NCI-H1436 (cell line): ENCODE measurements at places on chromosomes 5 and 9.

GRCh38 chr5:4989118-4989517 lies 151.0 kb upstream of the ADAMTS16 start:
- DNase-seq: no peak

DNA sequence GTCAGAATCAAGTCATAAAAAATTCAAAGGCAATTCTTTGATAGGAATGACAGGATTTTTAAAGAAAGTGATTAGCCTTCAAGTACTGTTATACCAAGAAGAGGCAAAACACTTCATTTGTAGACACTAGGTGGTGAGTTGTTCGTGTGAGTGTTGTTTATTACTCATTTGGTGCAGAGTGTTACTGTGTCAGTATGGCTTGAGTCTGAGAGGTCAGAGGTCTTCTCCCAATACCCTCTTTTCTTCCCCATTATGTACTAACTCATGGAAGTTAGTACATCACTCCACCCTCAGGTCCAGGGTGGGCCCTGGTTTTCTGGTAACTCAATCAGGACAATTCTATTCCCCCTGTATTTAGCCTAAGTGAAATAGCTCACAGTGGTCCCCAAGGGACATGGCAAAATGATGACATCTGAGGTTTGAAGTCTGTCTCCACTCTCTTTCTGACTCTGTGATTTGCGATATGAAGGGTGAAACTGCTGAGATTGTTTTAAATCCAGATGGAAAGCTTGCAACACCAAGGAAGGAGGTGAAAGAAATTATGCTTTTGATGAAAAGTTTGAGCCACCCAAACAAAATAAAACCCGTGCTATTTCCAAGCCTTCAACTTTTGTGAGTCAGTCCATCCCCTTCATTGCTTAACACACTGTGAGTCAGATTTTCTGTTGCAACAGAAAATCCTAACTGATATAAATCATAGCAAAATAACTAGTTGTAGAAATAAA lies 56.8 kb downstream of the NUDT12 start:
- no peak for DNase-seq

DNA sequence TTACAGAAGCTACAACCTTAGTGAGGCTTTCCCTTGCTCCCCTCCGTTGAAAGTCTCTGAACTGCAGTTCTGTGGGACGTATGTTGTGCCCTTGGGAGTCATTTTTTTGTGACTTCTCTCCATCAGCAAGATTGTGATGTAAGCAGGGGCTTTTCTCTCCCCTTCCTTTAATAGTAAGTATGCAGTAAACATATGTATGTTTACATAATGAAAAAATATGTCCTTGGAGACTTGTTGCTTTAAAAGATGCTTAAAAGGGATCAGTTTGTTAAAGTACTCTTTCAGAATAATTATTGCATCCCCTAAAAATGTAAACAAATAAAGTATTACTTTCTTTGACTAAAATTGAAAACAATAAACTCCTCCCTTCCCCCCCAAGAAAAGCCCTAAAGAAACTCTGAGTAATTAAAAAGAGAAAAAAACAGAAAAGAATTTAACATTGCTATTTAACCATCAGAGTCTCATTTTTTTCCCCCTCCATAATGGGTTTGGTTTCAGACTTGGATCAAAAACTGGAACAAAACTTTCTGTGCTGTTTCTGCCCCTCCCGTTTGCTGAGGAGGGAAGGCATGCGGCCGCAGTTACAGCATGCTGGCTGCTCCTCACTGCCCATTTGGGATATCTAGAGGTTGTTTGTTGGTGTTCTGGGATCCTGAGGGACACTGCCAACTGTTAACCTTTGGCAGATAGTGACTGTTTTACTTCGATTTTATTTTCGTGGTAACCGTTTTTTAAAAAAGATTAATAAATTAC lies 40.2 kb downstream of the TRIO start:
- no peak for DNase-seq

DNA sequence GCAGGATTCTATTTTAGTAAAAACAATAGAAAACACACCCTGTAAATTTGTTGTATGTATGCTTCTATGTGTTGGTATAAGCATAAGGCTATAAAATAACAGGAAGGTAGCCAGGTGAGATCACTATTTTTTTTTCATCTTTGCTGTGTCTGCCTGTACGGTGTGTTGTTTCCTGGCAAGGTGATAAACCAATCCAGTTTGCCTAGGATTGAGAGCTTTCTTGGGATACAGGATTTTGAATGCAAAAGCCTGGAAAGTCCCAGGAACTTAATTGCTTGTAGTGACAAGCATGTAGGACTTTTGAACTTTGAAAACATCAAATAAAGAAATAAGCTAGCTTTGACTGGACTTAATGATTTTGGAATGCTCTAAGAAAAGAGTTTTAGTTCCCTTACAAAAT lies 83.3 kb upstream of the RORB start:
- no peak for DNase-seq

- no peak for DNase-seq
Observed at GRCh38 chr5:38695021-38695958, 138.8 kb upstream of the LIFR start.

GRCh38 chr9:12631866-12632265 lies 61.3 kb upstream of the TYRP1 start:
- no peak for DNase-seq

GRCh38 chr9:92385001-92385400 lies 19.4 kb downstream of the OGN start:
- DNase-seq: no peak

GRCh38 chr5:22372376-22372775 lies 480.8 kb downstream of the CDH12 start:
- DNase-seq: no peak

GRCh38 chr5:105752801-105753200 lies 1917.9 kb downstream of the EFNA5 start:
- DNase-seq: no peak

DNA sequence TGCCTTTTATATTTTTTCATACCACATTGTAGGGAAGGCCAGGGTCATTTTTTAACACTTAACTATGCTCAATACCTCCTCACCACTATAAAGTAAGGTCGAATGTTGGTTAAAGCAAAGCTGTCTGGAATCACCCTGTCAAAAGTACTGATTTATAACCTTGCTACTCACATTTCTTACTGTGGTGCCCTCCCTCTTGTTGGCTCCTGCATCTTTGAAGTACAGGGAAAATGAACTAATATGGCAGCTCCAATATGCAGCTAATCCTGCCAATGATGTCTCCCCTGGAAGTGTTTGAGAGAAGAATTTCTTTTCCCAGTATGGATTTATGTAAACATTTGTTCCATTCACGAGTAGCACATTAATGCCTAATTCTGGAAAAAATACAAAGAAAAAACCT lies 108.4 kb upstream of the RPS23 start:
- DNase-seq: no peak

DNA sequence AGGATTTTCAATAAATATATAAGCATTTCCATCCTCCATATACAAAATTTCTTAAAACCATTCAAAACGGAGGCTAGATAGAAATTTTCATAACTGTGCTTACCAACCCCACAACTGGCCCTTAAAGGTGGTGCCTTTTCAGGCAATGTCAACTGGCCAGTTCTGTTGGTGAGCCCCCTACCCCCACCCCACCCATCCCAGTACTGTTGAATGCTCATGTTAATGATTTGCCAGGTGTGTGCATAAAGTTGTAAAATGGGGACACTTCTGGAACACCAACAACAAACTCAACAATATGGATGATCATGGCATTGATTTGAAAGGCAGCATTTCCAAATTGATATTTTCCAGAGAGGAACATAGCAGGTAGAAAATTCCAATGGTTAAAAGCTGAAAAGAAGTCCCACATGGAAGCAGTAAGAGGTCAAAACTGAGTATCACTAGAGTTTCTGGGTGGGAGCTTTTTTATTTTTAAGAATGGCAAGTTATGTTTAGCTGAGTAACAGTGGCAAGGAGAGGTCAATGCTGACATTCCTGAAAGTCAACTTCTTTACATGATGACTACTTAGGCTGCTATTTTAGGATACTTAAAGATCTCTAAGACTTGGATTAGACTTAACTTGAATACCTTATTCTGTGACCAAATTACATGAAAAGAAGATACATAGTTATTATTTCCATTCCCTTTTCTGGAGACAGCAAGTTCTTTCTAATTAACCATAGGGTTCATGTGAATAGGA lies 2.7 kb downstream of the LEAP2 start:
- DNase-seq: no peak

DNA sequence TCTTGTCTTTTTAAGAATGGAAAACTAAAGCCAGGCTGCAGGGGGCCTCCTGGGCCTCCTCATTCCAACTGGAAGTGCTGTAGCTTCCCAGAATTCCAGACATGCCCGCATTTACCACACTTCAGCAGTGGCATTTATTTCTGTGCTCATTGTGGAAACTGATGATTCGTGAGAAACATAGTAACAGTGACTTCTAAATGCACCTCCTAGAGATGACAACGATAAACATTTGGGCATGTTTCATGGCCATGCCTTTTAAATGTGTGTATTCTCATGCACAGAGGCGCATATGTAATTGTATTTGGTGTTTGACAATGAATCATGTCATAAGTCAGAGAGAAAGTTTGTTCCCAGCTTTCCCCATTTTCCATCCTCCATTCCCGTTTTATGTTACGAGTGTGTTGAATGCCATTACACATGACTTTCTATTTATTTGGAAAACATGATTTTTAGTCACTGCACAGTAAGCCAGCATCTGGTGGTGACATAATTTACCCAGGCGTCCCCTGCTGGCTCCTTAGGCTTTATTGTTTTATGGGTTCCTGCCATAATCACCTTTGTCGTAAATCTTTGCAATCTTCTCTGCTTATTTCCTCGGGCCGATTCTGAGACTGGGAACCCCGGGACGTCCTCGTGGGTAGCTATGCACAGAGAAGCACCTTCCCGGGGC lies 68.8 kb upstream of the FCN2 start:
- no peak for DNase-seq

DNA sequence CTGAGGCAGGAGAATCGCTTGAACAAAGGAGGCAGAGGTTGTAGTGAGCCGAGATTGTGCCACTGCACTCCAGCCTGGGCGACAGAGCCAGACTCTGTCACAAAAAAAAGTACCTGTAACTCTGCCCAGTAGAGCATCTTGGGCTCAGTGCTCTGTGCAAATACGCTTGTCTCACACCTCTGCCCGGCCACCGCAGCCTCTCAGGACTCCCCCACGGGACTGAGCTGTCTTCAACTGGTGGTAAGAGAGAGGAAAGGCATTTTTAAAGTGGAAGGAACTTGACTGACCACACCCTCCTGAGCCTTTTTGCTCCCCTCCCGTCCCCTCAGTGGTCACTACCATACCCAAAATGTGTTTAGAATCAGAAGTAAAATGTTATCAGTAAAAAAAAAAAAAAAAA lies 174.3 kb upstream of the PIK3R1 start:
- DNase-seq: no peak

- DNase-seq: no peak
Observed at GRCh38 chr5:158638396-158638795, 461.3 kb downstream of the EBF1 start.

DNA sequence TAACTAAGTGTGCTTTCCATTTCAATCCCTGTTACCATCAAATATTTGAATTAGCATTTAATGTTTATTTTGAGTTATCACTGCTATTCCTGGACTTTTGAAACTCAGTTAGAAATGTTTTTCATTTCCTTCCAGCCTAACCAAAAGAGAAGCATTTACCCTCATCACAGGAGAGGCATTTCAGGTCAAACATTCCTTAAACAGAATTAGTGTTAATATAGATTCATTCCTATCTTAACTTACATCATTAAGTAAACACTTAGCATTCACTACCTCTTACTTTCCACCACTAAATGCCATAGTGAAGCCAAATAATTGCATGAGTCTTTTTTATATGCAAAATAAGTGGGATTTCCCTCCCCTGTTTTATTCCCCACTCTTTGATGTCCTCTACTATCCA lies 136.6 kb upstream of the OR13F1 start:
- DNase-seq: no peak

GRCh38 chr5:141869514-141869913 lies 8.7 kb downstream of the PCDH1 start:
- DNase-seq: no peak

- no peak for DNase-seq
Observed at GRCh38 chr5:134312796-134313195, 54.2 kb downstream of the CDKL3 start.

GRCh38 chr5:31755676-31756230 lies 116.8 kb downstream of the PDZD2 start:
- no peak for DNase-seq

GRCh38 chr5:138033907-138034306 lies 1.0 kb upstream of the FAM13B start:
- no peak for DNase-seq

GRCh38 chr9:74644023-74644422 lies 146.9 kb downstream of the RORB start:
- DNase-seq: no peak

GRCh38 chr9:12719431-12719830 lies 26.2 kb downstream of the TYRP1 start:
- no peak for DNase-seq

GRCh38 chr9:16039988-16040761 lies 487.3 kb downstream of the CCDC171 start:
- DNase-seq: no peak

GRCh38 chr5:64209353-64209752 lies 43.7 kb downstream of the RNF180 start:
- DNase-seq: no peak

DNA sequence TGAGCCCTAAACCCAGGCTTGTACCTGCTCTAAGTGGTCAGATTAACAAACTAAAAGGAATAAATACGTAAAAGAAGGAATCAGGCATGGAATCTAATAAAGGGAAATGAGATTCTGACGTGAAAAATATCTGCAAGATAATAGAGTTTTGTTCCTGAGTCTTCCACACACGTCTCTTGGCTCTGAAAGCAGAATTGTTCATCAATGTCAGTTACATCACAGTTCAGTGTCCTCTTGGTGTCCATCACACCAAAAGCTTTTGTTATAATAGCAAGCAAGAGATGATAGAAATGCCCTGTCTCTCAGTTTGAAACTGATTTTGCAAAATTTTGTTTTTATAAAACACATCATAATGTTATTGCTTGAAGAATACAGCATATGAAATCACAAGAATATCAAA lies 34.7 kb upstream of the NMUR2 start:
- DNase-seq: no peak

GRCh38 chr9:113501129-113501686 lies 37.7 kb downstream of the RGS3 start:
- DNase-seq: no peak

DNA sequence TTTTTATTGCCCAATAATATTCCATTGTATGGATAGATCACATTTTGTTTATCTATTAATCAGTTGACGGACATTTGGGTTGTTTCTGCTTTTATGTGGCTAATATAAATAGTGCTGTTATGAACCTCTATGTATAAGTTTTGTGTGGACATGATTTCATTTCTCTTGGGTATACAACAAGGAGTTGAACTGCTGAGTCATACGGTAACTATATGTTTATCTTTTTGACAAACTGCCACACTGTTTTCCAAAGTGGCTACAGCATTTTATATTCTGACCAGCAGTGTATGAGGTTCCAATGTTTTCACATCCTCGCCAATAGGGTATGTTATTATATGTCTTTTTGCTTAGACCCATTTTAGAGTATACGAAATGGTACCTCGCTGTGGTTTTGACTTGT lies 264.3 kb downstream of the RFX3 start:
- no peak for DNase-seq

GRCh38 chr9:118108971-118109370 lies 404.8 kb downstream of the TLR4 start:
- DNase-seq: no peak
